ENCODE measurements at places on chromosomes 12 and 14. TPM values are rescaled to one million over a fixed set of nuclear protein-coding genes. Genes with fewer than 3 reads are reported as not detected.

The KCNA1 gene
- total RNA-seq, result 0.13 TPM

The GLIPR1L1 gene
- not detected for total RNA-seq

The CISTR gene
- 0.75 TPM for total RNA-seq

DNA sequence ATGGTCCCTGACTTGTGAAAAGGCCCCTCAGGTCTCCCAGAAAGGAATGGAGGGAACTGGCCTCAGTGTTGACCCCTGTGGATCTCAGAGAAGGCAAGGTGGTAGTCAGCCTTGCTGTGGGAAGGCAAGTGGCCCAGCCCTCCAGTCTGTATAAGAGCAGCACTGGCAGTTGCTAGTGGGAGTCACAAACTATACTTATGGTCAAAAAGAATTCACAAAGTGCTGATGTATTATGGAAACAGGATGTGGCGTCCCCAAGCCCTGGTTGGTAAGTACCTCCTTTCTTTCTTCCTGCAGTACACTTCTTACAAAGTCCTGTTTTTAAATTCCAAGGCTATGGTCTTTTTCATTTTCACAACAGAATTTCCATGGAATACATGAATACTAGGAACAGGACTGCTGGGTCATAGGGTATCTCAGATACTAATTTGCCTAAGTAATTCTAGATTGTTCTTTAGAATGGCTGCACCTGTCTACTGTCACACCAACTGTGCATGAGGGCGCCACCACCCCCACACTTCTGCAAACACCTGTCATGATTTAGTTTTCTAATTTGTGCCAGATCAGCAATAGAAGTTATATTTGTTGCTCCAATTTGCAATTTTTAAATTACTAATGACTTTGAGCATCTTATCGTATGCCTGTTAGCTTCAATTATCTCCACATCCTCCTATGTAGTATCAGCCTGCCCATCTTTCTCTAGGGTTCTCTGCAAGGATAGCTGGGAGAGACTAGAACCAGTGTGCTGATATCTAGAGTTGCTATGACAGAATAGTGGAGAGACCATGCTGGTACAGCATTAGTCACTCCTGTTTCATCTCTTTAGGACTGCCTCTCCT lies 40.7 kb upstream of the TMEM263 start:
- DNase-seq, result no peak

DNA sequence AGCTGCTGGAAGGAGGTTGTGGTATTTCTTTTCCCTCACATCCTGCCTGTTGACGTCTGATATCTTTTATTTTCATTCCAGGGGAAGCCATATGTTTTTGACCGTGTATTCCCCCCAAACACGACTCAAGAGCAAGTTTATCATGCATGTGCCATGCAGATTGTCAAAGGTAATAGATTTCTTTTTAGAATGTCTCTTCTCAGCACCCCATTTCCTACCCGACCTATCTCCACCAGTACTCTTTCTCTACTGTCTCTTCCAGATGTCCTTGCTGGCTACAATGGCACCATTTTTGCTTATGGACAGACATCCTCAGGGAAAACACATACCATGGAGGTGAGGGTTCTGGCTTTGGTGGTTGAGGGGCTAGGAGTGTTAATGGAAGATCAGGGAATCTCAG lies 13.5 kb downstream of the KIF5A start:
- no peak for DNase-seq

DNA sequence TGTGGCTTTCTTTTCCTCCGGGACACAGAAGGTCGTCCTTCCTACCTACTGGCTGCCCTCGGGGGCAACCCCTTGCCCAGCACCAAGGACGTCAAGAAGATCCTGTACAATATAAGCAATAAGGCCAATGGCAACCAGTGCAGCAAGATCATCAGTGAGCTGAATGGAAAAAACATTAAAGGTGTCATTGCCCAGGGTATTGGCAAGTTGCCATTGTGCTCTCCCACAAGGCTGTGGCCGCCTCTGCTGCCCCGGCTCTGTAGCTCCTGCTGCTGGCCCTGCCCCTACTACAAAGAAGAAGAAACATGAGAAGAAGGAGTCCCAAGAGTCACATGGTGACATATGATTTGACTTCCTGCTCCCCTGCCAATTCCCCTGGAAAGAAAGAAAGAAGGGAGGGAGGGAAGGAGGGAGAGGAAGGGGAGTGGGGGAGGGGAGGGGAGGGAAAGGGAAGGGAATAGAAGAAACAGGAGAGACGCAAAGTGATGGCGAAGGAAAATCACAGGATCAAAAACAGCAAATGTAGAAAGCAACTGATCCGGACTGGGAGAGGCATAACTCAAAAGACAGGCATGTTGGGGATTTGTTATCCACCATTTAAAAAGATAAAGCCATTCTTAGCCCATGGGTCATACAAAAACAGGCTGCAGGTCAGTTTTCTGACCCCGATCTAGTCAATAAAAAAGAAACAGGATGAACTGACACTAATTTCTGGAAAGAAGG lies 61.3 kb upstream of the RESF1 start:
- DNase-seq, result no peak

DNA sequence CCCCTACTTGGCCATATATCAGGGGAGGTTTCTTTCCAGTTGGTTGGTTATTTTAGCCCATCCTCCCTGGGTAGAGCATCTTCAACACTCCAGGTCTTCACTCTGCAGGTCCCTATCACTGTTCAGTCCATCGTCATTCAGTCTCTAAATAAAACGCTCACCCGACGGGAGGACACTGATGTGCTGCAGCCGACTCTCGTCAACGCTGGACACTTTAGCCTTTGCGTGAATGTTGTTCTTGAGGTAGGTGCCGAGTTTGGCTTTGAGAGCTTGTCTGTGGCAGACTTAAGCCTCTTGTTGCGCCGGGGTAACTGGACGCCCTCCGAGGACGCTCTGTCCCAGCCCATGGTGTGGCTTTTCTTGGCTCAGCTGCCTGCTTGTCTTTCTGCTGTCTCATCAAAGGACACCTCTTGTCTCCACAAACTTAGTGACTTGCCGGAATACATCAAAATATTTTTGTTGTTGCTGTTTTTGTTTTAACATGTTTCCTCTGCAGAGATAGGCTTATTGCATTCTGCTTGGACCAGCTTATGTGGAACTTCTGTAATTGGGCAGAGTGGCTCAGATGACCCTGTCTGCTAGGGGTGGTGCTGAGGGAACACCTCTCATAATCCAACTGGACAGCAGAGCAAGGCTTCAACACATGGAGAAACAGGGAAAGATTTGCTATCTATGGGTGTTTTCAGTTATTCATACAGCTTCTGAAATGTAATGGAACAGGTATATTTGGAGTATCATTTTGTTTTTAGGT lies 26.5 kb downstream of the TCTN1 start:
- no peak for DNase-seq
